ENCODE measurements at places on chromosomes 2 and 18.

GRCh38 chr2:186349508-186349907, 136.6 kb upstream of the ZC3H15 start:
- no peak for DNase-seq

- no peak for DNase-seq
Observed at GRCh38 chr2:211455216-211455841, 898.9 kb downstream of the CPS1 start.

GRCh38 chr2:58502931-58503330, 261.8 kb upstream of the FANCL start:
- no peak for DNase-seq

DNA sequence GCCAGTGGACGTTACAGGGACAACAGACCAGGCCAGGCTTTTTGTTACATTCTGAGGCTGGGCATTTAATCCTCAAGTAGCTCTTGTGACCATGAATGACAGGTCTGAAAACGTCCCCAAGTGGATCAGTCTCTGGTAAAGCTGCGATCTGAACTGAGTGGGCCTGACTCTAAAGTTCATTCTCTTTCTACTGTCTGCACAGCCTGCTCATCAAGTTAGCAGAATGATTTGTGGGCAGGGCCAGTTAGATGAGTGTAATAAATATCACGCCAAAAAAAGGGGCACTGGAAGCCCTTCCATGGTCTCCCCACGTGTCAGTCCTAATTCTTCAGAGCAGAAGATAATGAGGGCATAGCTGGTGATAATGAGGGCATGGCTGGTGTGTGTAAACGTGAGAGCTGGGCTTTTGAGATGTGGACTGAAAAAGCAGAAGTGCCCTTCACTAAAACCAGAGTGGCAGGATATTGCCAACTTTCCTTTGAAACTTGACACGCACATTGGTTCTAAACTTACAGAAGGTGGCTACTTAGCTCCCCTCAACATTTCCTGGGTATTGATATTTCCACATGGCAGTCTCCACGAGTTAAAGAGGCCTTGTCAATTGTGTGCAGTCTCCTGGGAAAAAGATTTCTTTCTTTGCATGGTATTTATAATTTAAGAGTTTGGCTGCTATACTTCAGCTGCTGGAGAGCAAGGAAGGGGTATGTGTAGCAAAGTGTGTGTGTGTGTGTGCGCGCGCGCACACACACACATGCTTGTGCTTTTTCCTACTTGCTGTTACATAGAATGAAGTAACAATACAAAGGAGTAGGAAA, 72.7 kb upstream of the LYPD6B start:
- DNase-seq, result no peak

GRCh38 chr2:17309741-17310339, 208.4 kb downstream of the RAD51AP2 start:
- no peak for DNase-seq

- no peak for DNase-seq
Observed at GRCh38 chr2:16323126-16323520, 342.5 kb downstream of the CYRIA start.

DNA sequence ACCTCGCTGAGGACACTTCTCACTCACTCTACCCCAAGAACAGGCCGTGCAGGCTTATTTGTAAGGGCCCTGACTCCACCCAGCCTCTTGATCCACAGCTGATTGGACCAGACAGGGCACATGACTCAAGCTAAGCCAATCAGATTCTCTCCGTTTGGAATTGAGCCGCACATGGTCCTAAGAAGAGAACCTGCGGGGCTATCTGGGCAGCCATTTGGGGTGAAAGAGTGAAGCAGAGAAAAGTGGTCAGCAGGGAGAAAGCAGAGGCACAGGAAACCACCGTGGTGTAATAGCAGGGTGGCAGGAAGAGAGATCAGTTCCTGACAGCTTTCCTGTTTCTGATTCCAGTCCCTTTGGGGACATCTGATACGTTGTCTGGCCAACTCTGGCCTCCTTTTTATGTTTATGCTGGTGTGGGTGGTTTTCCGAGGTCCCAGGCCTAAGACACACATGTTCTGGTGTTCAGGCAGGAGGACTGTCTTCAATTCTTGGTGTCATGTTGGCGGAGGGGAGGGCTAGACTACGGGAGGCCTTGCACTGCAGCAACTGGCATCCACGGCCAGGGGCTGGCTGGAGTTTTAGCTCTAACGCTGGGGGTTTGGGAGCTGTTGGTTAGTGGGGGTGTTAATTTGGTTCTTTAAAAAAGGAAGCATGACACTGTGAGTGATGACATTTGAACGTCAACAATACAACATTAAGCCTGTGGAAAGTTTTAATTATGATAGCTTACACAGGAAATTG, 26.1 kb upstream of the SPTBN1 start:
- no peak for DNase-seq

- no peak for DNase-seq
Observed at GRCh38 chr18:62979176-62979575, 263.8 kb downstream of the PHLPP1 start.

DNA sequence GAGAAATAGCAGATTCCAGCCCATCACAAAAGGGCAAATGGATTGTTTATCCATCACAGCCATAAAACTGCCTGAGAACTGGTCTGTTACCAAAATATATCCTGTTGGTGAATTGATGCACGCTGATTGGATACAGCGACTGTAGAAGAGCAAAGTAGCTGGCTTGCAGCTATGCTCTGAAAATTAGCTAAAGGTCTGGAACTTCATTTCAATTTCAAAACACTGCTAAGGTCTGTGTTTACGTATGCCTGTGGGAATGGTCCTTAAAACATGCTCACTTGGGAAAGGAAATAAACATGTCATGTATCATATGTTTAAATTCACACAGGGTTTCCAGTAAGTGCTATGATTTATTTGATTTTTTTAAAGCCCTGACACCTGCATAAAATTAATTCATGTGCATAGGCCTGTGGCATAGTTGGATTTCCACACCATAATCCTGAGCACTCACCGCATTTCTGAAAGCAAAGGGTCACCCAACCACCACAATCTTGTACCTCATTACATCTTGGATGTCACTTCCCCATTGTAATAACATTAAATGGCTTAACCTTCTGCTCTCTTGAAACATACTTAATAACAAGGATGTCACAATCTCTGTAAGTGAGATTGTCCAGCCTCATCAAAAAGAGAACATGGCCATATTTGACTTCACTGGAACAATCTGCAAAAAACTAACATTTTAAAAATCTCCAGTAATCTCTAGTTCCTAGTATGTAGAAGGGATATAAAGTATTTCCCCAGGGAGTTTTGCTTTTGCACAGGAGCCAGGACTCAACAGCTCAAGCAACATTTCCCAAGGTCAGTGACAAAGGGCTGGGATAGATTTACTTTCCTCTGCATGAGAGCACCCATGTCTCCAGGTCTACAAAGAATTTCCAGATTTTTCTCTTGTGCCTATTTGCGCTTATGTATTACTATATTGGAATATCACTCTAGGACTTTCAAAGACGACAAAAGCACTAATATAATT, 109.8 kb downstream of the FARSB start:
- DNase-seq, result no peak

- no peak for DNase-seq
Observed at GRCh38 chr2:68238955-68239822, 13.1 kb downstream of the PPP3R1 start.

DNA sequence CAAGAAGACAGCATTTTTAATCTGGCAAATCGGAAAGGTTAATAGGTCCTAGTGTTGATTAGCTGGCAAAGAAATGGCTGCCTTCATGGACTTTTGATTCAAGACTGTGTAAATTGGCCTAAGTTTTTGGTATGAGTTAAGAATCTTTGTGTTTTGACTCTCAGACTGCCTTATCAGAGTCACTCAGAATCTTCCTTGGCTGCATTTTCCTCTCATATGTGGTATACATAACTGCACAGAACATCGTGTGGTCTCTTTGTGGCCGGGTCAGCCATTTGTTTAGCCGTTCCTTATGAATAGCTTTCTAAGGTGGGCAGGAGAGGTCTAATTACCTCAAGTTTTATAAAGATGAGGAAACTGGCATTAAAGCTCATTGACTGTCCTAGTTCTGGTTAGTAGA, 30.1 kb downstream of the CAB39 start:
- DNase-seq, result no peak

DNA sequence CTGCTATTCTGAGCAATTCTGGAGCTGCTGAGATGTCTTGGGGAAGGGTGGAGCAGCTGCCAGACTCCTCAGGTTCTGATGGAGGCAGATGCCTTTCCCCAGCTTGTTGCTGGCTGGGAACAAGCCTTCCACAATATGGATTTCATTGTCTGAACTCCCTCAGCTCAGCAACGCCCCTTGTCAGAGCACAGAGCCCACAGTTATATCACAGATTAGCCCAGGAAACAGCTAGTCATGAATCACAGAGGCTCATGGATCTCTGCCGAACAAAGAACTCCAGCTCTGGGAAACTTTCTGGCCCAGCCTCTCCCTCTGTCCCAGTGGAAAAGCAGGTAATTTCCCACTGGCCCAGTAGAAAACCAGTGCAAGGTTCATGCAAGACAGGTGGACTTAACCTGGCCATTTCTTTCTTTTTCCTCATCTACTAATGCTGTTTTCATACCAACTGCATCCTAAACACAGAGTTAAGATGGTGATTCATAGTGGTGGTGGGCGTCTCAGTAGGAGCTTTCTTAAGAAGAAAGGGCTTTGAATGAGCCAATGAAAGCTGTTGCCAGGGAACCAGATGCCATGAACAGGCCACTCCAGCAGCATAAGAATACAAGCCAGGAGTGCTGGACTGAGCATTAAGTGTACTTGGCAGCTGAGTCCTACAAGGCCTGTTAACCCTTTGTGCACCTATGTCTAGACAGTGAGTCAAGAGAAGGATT, 8.7 kb upstream of the KIAA2012 start:
- no peak for DNase-seq

All from activated T-helper 1 cell treated with anti-CD3 and anti-CD28 coated beads, Interleukin-2, amount 50 U/mL, for 16 hours (primary cell).